ENCODE measurements at places on chromosomes 1 and 21.

- DNase-seq: no peak
Measured at GRCh38 chr1:94104776-94105580, 16.0 kb downstream of the ABCA4 start.

DNA sequence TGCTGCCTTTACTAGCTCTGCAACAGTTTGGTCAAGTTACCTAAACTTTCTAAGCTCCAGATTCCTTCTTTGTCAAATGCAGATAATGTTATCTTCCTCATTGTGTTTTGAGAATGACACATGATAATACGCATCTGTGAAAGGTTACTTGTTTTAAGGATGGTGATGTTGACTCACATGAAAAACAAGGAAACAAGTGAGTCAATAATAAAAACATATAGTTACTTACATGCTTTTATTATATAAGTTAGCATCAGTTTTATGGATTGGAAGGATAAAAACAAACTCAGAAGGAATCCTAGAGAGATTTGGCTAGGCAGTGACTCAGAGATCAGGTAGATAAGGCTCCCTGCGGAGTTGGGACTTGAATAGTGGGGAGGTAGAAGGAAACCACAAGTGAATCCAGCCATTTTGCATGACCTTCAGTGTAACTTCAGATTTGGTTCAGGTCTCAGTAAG is 144.6 kb downstream of the LMO4 start:
- DNase-seq: no peak

DNA sequence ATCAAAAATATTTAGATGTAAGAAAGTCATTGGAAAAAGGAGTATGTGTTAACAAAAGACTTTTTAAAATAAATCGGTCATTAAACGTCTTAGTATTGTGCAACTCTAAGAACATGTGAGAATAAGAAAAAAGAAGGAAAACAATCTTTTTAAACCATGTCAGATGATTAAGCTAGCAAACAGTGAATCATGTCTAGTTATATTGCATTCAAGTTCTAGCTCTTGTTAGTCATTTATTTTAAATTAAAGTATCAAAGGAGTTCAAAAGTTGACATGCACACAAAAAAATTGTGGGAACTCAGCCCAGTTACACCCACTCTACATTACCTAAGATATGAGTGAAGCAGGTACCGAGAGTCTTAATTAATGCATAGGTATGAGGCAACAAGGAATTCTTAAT is 9.8 kb downstream of the FRRS1 start:
- peak; percentile 14 for DNase-seq

DNA sequence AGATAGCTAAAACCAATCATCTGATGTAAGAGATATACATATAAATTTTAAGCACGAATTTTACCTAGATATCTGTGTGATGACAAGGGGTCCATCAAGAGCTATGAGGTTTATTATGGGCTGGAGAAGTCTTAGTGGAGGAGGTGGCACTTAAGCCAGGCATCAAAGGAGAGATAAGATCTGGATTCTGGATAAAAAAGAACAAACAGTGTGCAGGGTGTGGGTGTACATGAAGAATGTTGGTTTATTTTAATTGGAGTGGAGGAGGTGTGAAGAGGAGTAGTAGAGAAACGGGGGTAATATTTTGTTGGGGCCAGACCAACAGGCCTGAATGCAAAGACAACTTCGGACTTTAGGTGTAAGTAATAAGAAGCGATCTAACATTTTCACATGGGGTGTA is 80.6 kb downstream of the TM2D1 start:
- no peak for DNase-seq

DNA sequence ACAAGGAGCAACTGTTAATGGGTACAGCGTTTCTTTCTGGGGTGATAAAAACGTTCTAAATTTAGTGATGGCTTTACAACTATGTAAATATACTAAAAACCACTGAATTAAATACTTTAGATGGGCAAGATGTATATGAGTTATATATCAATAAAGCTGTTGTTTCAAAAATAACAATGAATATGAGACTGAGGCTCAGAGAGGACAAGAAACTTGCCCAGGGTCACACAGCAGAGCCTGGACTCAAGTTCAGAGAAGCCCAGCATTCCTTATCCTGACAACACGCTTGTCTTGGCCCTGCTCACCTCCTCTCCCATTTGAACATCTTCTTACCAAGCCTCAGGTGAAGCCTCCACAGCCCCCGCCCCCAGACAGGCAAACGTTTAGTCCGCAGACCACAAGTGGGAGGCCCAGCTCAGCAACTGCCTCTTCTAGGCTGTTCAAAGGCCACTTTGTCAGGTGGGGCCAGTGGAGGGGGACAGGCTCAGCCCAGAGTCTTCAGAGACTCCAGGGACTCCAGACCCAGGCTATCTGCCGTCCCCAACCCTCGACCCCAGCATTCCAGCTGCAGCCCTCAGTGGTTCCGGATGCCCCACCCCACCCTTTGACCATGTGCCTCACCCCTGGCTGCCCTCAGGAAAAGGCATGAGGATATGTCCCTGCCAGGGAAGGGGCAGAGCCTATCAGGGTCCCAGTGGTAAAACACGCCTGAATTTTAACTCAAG is 17.9 kb downstream of the SDC3 start:
- no peak for DNase-seq

GRCh38 chr1:223034270-223034798 is 108.7 kb downstream of the TLR5 start:
- no peak for DNase-seq

- no peak for DNase-seq
Measured at GRCh38 chr1:115261496-115261895, 76.6 kb downstream of the NGF start.

DNA sequence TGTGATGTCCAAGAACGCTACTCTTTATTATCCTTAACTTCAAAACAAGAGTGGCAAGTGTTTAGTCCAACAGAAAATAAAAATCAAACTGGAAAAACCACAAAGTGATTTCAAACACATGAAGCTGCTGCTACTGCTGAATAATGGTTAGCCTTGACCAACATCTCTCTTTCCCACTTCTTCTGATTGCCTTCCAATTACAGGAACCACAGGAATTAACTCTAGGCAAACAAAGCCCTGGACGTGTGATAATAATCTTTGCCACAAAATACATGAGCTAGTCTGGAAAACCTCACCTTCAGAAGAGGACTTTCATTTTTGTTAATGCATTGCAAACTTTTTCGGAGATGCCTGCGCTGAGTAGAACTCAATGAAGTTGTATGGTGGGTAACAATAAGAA is 48.6 kb upstream of the COL11A1 start:
- DNase-seq: peak; percentile 31

DNA sequence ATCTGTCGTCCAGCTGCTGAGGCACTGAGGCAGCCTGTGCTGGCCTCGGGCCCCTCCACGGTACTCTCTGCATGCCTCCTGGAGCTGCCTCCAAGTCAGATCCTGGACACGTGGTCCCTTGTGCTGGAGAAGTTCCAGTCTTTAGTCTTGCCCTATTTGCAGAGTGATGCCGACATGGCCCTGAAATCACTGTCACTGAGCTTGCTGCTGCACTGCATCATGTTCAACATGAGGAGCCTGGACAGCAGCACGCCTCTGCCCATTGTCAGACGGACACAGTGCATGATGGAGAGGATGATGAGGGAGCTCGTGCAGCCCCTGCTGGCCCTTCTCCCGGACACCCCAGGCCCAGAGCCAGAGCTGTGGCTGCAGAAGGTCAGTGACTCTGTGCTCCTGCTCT is 10.0 kb downstream of the URB2 start:
- DNase-seq: no peak

Data from foreskin melanocyte (primary cell).